Peyer's patch (tissue), 4 donors: ENCODE measurements at places on chromosomes 1 and 21. TPM values are rescaled to one million over a fixed set of nuclear protein-coding genes. Genes with fewer than 3 reads are reported as not detected.
A peak's percentile ranks its signal among the peaks of the same experiment; 100 is the strongest.

DNA sequence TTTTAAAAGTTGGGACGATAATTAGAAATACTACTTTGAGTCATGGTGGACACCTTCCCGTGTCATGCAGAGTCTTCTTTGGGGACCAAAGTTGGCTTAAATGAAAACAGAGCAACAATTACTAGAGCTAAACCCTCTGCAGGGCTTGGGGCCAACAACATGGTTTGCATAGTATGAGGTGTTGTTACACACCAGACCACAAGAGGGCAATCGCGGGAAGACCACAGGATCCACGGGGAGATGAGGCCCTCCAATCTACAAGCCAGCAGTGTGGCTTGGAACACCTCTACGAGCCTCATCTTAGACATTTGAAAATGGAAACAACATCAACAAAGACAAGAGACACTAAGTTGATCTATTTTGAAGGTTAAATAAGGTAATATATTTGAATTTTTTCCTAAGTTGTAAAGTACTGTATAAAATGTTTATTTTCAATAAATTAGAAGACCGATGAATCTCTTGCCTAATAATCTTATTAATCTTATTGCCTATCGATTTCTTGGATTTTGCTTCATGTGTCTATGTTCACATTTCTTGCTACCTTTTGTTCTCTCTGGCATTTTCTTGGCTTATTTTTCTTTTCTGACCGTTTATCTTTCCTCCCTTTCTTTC lies 8.2 kb upstream of the SMCP start:
- no peaks in the 10 kb centered on the region for H3K27me3 ChIP-seq
- DNase-seq, result peak; percentile 81
- H3K36me3 ChIP-seq, result no peaks in the 10 kb centered on the region
- no peaks in the 10 kb centered on the region for H3K4me1 ChIP-seq
- no peak overlapping the region for H3K27ac ChIP-seq

PROX1 gene
- 7.6 TPM for total RNA-seq

ZYG11A gene
- total RNA-seq, result not detected

GRCh38 chr1:3469849-3470649 lies 15.6 kb downstream of the ARHGEF16 start:
- no peaks in the 10 kb centered on the region for H3K4me1 ChIP-seq
- no peak for DNase-seq
- no peaks in the 10 kb centered on the region for H3K36me3 ChIP-seq
- no peak overlapping the region for H3K27ac ChIP-seq
- no peaks in the 10 kb centered on the region for H3K27me3 ChIP-seq

PRAMEF26 gene
- not detected for total RNA-seq

DNA sequence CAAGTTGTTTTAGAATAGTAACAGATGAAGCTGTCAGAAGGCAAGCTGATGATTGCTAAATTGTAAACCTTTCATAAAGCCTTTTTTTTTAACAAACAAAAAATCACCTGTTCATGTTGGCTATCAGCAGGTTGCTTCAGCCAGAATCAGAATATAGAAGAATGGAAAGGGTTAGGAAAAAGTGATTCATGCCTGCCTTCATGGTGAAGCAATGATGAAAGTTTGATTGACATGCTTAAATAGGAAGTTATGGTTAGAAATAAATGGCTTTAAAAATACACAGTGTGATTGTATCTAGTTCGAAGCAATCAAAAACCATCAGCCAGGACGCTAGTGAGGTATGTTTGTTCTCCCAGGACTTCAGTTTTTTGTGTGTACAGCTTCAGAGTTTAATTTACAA lies 37.9 kb downstream of the GABPA start:
- no peak overlapping the region for H3K27ac ChIP-seq
- H3K36me3 ChIP-seq, result peaks cover 9% of the 10 kb centered on the region
- no peaks in the 10 kb centered on the region for H3K4me1 ChIP-seq
- no peaks in the 10 kb centered on the region for H3K27me3 ChIP-seq
- no peak overlapping the region for H3K4me3 ChIP-seq

CIART gene
- 5.4 TPM for total RNA-seq

DNA sequence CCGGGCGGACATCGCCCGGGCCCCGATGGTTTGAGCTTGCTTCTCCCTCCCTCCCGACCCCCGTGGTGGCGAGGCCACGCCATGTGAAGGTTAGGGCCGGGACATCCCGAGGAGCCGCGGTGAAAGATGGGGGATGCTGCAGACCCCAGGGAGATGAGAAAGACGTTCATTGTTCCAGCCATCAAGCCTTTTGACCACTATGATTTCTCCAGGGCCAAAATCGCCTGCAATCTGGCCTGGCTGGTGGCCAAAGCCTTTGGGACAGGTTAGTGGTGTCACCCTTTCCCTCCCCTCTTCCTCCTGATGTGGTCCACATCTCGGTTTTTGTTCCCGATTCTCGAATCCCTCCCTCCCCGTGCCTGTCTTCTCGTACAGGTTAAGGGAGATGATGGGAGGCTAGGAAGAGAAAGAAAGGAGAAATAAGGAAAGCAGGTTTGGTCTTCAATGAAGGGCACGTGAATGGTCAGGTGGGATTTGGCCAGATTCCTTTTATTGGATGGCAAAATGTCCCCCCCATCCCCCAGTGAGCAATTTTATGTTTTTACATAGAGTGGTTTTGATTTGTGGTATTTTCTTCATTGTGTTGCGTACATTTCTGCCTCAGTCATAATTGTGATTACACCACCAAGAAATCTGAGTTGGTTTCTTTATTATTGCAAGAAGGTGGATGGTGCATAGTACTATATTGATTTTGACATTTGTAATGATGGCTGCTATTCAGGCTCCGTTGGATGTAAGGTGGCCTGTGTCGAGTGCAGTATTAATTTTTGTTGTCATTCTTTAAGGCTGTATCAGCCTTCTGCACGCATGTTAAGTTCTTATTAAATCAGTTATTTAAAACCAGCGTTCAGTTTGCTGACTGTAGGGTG lies 1.2 kb downstream of the CAMSAP2 start:
- no peaks in the 10 kb centered on the region for H3K36me3 ChIP-seq
- DNase-seq, result no peak
- peak overlapping the region; percentile 63 for H3K4me3 ChIP-seq
- no peaks in the 10 kb centered on the region for H3K4me1 ChIP-seq

GRCh38 chr1:248625166-248625565 lies 9.7 kb downstream of the OR2T11 start:
- no peaks in the 10 kb centered on the region for H3K27me3 ChIP-seq
- H3K27ac ChIP-seq, result no peak overlapping the region
- H3K4me3 ChIP-seq, result no peak overlapping the region
- DNase-seq, result no peak
- no peaks in the 10 kb centered on the region for H3K4me1 ChIP-seq

CAMK2N1 gene
- 18.2 TPM for total RNA-seq

IBA57 gene
- total RNA-seq, result 8.2 TPM

KRTAP19-1 gene
- not detected for total RNA-seq

- H3K27ac ChIP-seq, result no peak overlapping the region
- peaks cover 5% of the 10 kb centered on the region for H3K4me1 ChIP-seq
- H3K4me3 ChIP-seq, result no peak overlapping the region
- H3K36me3 ChIP-seq, result no peaks in the 10 kb centered on the region
- peaks cover 6% of the 10 kb centered on the region for H3K27me3 ChIP-seq
Observed at GRCh38 chr1:71049951-71050598, 2.5 kb upstream of the PTGER3 start.

DNA sequence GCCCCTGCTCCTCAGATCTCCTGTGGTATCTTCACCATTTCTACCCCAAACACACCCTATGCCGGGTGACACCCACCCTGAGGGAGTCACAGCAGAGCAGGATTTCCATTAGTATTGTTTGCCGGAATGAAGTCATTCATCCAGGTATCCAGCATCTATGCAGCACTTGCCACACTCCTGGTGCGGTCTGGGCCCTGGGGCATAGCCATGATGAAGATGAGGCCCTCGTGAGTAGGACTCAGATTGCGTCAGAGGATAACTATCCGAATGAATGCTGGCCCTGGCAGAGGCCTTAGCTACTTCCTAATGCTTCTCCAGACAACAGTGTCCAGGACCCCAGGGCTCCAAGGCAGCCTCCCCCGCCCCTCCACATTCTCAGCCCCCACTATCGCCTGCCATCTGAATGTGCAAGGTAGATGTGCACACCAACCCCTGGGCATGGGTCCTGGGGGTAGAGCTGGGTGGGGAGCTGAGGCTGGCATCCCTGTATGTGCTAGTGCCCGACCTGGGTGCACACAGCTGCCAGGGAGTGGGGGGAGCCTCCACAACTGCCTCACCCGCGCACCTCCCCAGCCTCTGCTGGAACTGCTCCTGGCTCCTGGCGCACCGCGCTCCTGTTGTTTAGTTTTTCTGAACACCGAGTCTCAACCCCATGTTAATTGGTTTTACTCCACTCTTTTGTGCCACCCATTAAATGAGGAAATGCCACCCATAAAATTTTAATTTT lies 25.5 kb upstream of the ZC3H12A start:
- no peak overlapping the region for H3K4me3 ChIP-seq
- H3K27me3 ChIP-seq, result no peaks in the 10 kb centered on the region

CYP4A11 gene
- total RNA-seq, result 9.1 TPM

GUCA2B gene
- total RNA-seq, result 35.5 TPM

- no peaks in the 10 kb centered on the region for H3K4me1 ChIP-seq
- no peak for DNase-seq
- no peak overlapping the region for H3K27ac ChIP-seq
- no peaks in the 10 kb centered on the region for H3K36me3 ChIP-seq
- no peak overlapping the region for H3K4me3 ChIP-seq
Observed at GRCh38 chr1:65276197-65276939, 33.0 kb upstream of the DNAJC6 start.

GRCh38 chr21:27290028-27290427 lies 323.1 kb upstream of the ADAMTS5 start:
- no peaks in the 10 kb centered on the region for H3K4me1 ChIP-seq
- no peak for DNase-seq
- H3K36me3 ChIP-seq, result no peaks in the 10 kb centered on the region
- H3K27me3 ChIP-seq, result no peaks in the 10 kb centered on the region

DNA sequence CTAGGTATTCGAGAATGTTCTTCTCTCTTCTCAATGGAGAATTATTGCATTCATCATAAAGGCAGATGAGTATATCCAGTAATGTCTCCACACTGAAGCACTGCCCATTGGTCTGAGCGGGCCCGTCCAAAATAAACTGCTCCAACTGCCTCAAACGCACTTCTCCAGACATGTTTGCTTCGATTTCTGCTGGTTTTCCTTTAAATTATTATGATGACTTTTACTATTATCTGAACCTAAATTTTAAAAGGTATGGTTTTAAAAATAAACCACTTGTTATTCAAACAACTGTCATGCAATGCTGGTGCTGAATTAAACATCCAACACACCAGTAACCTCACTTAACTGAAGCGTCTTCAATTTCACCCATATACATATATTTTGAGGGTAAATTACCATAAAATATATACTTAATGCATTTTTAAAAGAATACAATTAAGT lies 1.3 kb downstream of the CDC42BPA start:
- DNase-seq, result no peak
- H3K27ac ChIP-seq, result no peak overlapping the region
- H3K4me3 ChIP-seq, result peak overlapping the region; percentile 87
- no peaks in the 10 kb centered on the region for H3K4me1 ChIP-seq

OR6N1 gene
- not detected for total RNA-seq

DNA sequence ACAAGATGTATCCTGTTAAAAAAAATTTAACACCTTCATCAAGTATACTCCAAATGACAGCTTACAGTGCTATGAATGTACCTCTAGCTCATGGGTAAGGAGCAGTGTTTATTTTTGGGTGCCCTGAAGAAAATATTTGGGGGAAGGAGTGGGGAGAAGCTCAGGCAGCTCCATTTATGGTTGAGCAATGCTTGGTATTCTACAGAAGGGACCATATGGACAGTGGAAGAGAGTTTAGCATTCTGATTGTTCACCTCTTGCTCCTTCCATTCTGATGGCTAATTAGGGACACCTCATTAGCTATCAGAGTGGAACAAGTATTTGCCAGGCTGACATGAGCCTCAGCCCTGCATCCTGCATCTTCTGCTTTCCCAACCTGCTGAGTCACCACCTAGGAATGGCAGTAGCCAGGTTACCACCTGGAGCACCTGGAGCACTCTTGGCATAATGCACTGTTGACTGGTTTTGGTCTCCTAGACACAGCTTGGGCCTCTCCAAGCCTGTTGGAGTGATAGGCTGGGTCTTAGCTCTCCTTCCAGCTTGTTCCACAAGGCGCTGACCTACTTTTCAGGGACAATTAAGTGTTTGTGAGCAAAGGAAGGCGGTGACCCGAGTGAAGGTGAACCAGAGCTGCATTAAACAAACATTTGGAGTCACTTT lies 62.0 kb upstream of the MACF1 start:
- peak overlapping the region; percentile 52 for H3K27ac ChIP-seq
- no peak overlapping the region for H3K4me3 ChIP-seq
- DNase-seq, result no peak
- H3K36me3 ChIP-seq, result no peaks in the 10 kb centered on the region
- no peaks in the 10 kb centered on the region for H3K27me3 ChIP-seq

DNA sequence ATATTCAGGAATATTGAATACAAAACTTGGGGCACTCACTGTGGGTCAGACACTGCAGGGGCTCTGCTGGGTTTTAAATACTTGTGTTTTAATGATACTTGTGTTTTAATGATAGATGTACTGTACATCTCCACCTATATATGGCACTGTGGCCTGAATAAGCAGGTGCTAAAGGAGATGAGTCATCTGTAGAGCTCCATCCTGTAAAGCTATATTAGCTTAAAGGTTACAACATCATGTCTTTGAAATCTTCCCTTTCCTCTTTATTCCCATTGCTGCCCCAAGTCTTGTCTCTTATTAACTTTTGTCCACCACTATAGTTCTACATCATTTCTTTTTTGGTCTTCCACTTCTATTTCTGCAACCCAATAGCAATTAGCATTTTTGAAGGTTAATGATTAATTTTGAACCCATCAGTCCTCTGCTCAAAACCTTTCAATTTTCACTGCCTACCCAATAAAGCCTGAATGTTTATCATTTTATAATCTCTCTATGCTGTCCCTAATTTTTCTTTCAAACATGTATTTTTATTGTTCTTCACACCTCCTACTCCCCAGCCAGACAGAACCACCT lies 113.3 kb upstream of the PTGFR start:
- H3K4me3 ChIP-seq, result no peak overlapping the region
- H3K27ac ChIP-seq, result no peak overlapping the region

GRCh38 chr1:150072959-150073358 lies 5.4 kb downstream of the VPS45 start:
- H3K36me3 ChIP-seq, result no peaks in the 10 kb centered on the region
- no peak overlapping the region for H3K27ac ChIP-seq
- DNase-seq, result no peak
- H3K27me3 ChIP-seq, result no peaks in the 10 kb centered on the region
- H3K4me3 ChIP-seq, result no peak overlapping the region

DNA sequence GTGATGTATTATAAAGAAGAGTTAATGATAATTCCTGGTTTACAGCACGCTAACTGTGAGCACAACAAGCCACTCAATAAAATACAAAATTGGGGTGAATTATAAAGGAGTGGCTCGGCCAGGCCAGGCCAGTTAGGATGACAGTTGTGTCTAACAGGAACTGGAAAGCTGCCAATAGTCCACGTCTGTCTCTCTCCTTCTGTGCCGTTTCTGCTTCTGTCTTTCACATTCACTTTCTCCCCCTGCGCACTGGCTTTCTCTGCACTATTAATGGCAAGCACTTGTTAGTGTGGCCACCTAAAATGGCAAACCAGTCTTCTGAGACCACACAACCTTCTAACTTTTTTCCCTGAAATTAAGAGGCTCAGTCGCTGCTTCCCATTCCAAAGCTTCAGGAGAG lies 394.3 kb downstream of the NTNG1 start:
- H3K27me3 ChIP-seq, result no peaks in the 10 kb centered on the region
- H3K4me3 ChIP-seq, result no peak overlapping the region
- no peak for DNase-seq
- H3K36me3 ChIP-seq, result no peaks in the 10 kb centered on the region

TNFRSF1B gene
- 65.9 TPM for total RNA-seq
